ENCODE measurements at places on chromosomes 7 and 10.

DNA sequence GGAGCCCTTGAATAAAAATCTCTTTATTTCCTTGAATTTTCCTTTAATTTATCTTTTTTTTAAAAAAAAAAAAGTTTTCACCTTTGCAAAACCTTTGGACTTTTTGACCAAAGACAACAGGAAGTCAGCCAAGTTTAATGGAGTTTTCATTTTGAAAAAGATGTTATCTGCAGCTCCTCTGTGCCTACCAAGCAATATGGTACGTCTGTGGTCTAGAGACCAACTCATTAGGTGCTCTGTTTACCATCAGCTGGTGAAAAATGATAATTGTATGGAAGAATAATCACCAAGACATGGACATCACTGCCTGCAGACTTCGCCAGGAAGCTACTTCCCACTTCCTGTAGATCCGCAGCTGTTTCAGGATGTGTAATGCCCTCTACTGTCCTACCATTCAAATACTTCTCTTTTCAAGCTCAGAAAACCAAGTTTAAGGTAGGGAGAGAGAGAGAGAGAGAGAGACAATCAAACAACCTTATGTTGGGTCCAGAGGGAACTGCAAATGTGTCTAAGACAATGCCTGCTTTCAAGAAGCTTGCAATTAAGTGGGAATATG lies 18.7 kb downstream of the PLXNA4 start:
- DNase-seq = no peak

DNA sequence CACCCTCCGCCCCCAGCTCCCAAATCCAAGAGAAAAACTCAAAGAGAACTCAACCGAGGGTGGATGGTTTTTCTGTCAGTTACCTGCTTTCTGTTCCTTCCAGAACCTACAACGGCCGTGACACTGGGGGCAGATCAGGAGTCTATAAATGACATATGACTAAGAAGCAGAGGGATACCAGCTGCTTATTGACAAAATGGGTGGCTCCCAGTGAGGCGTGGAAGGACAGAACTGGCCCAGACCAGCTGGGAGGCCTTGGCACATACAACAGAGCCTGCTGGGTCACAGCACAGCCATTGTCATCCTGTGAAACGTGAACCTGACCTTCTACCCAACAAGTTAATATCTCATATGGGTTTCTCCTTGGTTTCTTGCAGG lies 84.3 kb upstream of the ADRB1 start:
- DNase-seq = no peak

DNA sequence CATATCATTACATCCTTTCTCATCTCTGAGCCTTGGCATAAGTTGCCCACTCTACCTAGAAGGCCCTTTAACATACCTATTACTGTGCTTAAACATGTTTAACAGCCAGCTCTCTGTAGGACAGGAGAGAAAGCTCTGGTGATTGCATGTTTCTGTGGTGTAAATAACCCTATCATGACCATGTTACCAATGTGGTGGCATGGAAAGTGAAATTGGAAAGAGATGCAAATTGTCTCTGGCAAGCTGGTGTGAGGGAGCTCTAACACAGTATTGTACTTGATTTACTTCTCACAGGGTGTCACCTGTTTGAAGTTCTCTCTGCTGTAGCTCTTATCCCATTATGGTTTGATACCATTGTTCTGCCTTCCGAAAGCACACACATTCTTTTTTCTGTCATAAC lies 231.8 kb upstream of the DKK1 start:
- DNase-seq = no peak

- DNase-seq = no peak
Observed at GRCh38 chr7:158550886-158551452, 36.7 kb downstream of the PTPRN2 start.

DNA sequence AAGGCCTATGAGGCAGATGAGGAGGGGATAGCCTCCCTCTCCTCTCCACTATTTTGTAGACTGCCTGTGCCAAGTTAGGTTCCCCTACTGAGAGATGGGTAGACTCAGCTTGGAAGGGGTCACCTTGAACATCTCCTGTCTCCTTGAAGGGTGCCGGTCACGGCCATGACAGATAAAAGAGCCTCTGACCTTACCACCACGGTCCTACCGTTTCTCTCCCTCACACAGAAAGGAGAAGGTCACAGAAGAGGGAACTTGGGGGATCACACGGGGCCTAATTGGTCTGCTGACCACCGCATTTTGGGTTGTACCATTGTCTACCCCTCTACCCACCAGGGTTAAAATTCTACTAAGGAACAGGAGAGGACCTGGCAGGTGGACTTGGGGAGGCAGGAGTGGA lies 17.0 kb downstream of the PRSS2 start:
- no peak for DNase-seq

- DNase-seq = no peak
Observed at GRCh38 chr7:18520450-18521235, 25.1 kb downstream of the HDAC9 start.

DNA sequence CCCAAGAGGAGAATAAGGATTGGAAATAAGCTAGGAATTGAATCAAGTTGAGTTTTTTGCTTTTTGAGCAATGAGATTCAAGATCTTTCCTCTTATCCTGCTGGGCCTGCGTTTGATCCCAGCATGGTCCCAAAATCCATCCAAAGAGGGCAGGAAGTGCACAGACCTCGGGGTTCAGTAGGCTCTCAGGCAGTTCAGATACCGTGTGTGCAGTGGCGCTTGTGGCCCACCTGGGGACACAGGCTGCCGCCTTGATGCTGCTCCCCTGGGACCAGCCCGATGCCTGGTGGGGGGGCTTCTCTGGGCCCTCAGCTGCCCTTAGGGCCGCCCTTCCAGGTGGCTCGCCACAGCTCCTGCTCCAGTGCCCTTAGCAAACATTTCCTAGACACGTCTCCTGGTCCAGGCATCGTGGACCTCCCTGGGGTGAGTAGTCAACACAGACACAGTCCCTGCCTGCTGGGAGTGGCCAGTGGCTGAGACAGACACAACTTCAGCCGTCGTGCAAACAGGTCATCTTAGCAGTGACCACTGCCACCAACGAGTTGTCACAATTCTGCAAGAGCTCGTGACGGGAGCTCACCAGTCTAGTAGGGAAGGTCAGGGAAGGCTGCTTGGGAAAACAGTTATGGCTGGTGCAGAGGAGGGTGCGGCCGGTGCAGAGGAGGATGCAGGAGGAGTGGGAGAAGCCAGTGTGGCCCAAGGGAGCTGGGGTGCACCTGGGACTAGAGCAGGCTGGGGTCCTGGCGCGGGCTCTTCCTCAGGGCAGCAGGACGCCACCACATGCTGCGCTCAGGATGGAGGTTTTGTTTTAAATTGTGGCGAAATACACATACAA lies 21.7 kb upstream of the JAKMIP3 start:
- no peak for DNase-seq

DNA sequence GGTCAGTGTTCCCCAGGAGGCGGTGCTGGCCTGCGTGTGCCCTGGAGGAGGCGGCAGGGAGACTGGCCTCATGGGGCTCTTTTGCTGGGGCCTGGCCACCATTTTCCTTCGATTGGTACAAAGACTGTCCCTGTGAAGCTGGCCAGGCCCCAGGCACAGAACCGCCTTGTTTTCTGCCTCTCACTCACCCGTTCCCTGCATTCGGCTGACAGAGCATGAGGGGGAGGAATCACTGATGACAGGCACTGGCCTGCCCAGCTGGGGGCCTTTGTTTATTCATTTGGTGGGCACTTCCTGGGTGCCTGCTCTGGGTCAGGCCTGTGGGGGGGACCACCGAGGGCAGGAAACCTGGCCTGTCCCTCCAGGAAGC lies 139.2 kb downstream of the FAM53B start:
- no peak for DNase-seq

GRCh38 chr7:70142247-70142932 lies 544.1 kb downstream of the AUTS2 start:
- no peak for DNase-seq

GRCh38 chr7:129368389-129368986 lies 65.7 kb upstream of the STRIP2 start:
- no peak for DNase-seq

GRCh38 chr7:129024125-129024524 lies 30.8 kb downstream of the TNPO3 start:
- DNase-seq = no peak

- DNase-seq = no peak
Observed at GRCh38 chr7:32871624-32872371, 19.8 kb downstream of the KBTBD2 start.

DNA sequence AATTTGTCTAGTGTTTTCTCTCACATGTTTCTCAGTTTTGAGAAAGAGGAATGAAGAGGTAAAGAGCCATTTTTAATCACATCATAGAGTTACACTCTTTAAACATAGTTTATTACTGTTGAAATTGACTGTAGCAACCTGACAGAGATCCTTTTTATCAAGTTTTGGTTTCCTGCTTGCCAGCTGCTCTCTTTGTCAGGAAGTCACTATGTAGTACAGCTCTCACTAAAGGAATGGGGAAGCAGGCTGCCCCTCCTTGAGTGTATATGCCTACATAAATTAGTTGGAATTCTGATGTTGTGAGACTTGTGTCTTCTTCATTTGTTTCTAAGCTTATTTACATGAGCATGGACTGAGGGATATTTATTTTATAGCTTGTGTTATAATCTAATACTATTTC lies 1274.0 kb upstream of the CELF2 start:
- no peak for DNase-seq

DNA sequence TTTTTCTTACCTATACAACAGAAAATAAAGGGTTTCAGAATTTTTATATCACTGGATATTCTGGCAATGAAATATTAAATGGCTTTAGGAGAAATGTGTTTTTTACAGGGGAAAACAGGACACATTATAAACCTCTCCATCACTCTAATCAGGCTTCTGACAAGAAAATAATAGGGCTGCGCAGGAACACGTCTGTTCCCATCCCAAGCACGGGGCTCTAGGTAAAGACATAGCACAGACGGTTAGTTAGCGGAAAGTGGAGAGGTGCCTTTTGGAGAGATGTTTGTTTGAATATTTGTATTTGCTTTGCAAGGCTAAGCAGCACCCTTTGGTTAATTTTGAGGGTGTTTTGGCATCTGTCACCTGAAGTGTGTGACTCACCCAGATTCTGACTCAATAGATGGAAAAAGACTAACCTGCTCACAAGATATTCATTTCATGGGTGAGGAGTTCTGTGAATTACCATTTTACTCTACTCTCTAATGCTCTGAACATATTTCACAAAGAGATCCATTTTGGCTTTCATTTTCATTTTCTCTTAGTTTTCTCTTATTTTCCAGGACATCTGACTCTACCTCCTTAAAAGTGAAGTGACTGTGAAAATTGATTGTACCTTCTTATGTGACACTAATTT lies 174.5 kb upstream of the AKR1E2 start:
- no peak for DNase-seq

DNA sequence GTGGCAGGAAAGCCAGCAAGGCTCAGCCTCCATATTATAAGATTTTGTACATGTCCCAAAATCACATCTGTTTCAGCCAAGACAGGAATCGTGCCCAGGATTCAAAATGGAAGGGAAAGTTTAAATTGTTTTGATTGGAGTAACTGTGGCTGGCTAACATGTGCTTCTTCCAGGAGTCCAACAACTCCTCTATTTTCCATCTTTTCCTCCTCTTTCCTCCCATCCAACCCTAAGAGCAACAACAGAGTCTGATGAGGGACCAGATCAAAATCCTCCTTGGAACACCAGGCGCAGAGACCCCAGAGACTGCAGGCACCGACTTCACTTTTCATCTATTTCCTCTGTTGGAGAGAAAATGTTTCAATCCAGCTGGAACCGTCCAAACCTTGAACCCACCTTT lies 36.0 kb upstream of the SVIL start:
- no peak for DNase-seq

DNA sequence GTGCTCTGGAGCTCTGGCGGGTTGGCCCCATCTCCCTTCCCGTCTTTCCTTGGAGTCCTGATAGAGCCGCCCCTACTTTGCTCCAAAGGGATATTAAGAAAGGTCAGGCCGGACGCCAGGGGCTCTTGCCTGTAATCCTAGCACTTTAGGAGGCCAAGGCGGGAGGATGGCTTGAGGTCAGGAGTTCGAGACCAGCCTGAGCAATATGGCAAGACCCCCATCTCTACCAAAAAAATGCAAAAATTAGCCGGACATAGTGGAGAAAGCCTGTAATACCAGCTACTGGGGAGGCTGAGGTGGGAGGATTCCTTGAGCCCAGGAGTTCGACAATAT lies 313 bp upstream of the MLXIPL start:
- DNase-seq = no peak

GRCh38 chr10:34886906-34887642 lies 72.0 kb upstream of the PARD3 start:
- no peak for DNase-seq

DNA sequence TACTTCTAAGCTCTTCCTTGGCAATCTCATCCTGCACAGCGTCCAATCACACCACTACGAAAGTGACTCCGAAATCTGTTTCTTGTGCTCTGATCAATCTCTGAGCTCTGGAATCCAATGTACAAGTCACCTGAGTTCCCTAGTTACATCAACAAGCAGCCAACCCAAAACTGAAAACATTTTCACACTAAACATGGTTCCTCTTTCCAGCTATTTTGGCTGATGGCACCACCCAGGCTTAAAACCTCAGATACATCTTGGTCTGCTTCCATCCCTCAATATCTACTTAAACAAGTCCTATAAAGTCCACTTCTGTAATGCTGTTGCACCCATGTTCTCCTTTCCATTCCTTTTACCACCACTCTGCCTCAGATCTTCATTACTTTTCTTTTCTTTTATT lies 3.6 kb downstream of the BLOC1S2 start:
- no peak for DNase-seq

DNA sequence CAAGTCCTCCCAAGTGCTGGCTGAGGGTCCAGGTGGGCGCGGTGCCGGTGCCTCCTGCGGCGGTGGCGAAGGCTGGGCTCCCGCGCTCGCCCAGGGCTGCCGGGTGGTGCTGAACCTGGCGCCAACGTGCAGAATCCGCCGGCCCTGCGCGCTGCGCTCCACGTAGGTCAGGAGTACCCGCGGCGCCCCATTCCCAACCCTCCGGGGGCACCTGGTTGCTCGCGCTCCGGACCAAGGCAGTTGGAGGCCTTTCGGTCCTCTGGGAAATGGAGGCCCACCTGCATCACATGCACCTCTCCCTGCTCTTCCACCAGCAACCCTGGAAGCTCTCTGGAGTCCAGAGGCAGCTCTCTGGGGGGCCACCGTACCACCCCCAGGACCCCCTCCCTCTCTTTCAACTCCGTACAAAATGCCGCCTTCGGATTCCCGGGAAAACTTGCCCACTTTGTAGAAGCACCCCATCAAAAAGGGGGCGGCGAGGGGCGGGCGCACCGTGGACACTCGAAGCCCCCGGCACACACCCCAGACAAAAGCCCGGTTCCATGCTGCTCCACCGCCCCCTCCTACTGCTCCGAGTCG lies 745 bp downstream of the SLC16A9 start:
- DNase-seq = no peak

DNA sequence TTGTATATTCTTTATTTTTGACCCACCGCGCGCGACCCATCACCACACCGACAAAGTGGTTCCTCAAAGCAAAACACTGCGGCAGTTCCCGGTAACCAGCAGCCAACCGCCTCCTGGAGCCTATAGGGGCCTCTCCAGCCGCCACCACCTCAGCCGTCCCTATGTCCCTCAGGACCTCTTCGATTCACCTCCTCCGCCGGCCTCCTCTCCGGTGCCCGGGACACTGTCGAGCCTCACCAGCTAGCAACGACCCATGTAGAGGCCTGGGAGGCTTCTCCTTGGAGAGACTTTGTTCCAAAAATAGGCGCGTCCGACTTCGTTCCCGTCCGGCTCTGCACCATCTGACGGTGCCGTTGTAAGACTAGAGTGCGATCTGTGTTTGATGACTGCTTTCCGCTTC lies 158.8 kb downstream of the HGF start:
- no peak for DNase-seq

GRCh38 chr7:48933549-48934085 lies 9.3 kb downstream of the CDC14C start:
- no peak for DNase-seq

GRCh38 chr7:130288829-130289228 lies 4.1 kb upstream of the CPA4 start:
- no peak for DNase-seq
